ENCODE measurements at places on chromosomes 1 and 21. TPM values are rescaled to one million over a fixed set of nuclear protein-coding genes. Genes with fewer than 3 reads are reported as not detected.

The HES3 gene
- total RNA-seq, result not detected

DNA sequence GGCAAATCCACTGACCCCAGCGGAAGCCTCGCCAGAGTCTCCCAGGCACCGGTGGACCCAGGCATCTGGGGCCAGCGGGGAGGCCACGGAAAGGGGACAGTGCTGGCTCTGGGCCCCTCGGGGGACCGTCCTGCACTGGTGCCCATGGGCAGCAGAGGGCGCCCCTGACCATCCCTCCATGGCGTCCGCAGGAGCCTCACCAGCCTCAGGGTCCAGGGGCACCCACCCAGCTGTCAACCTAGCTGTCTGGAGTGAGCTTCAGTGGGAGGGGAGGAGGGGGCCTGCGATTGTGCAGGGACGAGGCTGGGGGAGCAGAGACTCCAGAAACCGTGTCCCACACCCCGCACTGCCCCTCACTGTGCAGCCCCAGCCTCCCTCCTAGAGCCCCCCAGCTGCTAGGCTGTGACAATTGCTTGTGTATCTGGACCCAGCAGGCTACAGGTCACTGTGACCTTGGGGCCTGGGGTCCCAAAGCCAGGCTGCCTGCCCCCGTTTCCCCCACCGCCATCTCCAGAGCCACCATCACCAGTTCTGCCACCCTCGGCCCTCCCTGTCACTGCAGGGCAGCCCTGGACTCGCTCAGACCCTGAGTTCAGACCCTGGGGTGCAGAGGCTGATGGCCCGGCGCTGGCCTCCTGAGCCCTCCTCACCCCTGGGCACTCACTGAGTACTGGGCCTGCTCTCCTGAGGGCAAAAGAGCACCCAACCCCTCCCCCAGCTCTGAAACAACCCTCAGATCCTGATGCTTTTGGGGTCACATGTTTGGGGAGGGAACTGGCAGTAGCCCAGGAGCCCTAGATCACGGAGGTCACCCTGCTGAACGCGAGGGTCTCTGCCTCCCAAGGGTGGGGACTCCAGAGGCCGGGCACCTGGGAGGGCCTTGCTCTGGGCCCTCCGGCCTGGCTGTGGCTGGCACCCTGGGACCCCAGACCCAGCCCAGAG is 10.6 kb upstream of the COL6A1 start:
- DNase-seq, result no peak

- DNase-seq, result no peak
These were observed 42.0 kb downstream of the NIBAN1 start for GRCh38 chr1:184932319-184932718.

- DNase-seq, result no peak
These were observed 120.7 kb downstream of the GRIK3 start for GRCh38 chr1:36913484-36914060.

The TMEM125 gene
- total RNA-seq, result not detected

DNA sequence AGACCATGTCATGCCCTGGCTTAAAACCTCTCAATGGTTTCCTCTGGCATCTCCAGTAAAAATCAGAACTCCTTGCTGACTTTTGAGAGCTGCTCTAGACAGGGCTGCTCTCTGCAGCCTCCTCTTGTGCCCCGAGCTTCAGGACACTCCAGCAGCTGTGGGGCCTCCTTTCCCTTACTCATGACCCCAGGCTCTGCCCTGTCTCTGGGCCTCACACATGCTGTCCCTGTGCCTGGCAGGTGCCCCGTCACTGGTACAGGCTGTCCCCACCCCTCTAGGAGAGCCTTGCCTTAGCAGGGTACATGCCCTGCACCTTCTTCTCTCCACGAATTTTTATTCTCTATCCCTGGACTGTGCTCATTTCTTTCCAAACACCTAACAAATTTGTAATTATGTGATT is 43.2 kb downstream of the HIVEP3 start:
- no peak for DNase-seq

Data from A172 (cell line).